RWPE2 (cell line): ENCODE measurements at places on chromosomes 13 and 19.

GRCh38 chr19:52211203-52211602 lies 21.4 kb downstream of the PPP2R1A start:
- H3K4me1 ChIP-seq = no peaks in the 10 kb centered on the region
- H3K36me3 ChIP-seq = peaks cover 98% of the 10 kb centered on the region
- H3K4me3 ChIP-seq = no peak overlapping the region
- no peak overlapping the region for H3K27ac ChIP-seq
- H3K27me3 ChIP-seq = no peaks in the 10 kb centered on the region
- DNase-seq = no peak

DNA sequence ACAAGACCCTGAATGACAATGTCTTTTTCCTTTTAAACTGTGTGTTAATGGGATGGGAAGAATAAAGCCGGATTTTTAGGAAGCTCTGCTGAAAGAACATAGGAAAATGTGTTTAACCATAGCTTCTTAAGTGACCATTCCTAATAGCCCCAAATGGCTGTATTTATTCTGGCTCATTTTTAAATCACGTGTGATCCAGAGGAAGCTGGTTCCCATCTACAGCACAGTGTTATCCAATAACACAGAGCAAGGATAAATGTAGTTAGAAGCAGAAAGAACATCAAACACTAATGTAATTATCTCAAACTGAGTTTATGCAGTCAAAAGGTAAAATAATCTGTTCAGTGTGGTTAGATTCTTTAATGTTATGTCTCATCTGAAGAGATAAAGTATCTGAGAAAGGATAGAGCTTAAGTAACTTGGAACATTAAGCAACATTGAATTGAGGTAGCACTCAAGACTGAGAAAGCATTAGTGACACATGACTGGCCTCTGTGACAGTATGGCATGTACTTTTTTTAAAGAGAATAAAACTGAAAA lies 853.3 kb downstream of the GPC5 start:
- no peak overlapping the region for H3K27ac ChIP-seq
- no peaks in the 10 kb centered on the region for H3K36me3 ChIP-seq
- H3K27me3 ChIP-seq = no peaks in the 10 kb centered on the region
- DNase-seq = no peak
- H3K4me3 ChIP-seq = no peak overlapping the region

DNA sequence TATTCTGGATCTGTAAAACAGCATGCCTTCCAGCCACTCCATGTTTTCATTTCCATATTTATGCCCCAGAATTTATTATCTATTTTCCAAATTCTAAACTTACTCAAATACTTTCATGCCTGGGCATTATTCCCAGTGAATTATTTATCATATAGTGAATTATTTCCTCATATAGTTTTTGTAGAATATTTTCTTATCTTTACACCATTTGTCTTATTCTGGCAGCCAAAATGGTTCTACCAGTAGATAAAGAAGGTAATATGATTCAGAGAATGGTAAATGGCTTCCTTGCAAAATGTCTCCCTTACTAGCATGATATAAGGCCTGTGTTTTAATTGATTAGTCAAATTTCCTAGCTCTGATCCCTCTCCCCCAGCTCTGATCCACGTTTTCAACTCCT lies 305.8 kb downstream of the SPRY2 start:
- no peaks in the 10 kb centered on the region for H3K36me3 ChIP-seq
- H3K27ac ChIP-seq = no peak overlapping the region
- H3K4me3 ChIP-seq = no peak overlapping the region
- H3K27me3 ChIP-seq = no peaks in the 10 kb centered on the region
- H3K4me1 ChIP-seq = peaks cover 17% of the 10 kb centered on the region

GRCh38 chr19:19588546-19588945 lies 29.9 kb downstream of the PBX4 start:
- H3K4me3 ChIP-seq = no peak overlapping the region
- no peaks in the 10 kb centered on the region for H3K27me3 ChIP-seq
- no peak overlapping the region for H3K27ac ChIP-seq

DNA sequence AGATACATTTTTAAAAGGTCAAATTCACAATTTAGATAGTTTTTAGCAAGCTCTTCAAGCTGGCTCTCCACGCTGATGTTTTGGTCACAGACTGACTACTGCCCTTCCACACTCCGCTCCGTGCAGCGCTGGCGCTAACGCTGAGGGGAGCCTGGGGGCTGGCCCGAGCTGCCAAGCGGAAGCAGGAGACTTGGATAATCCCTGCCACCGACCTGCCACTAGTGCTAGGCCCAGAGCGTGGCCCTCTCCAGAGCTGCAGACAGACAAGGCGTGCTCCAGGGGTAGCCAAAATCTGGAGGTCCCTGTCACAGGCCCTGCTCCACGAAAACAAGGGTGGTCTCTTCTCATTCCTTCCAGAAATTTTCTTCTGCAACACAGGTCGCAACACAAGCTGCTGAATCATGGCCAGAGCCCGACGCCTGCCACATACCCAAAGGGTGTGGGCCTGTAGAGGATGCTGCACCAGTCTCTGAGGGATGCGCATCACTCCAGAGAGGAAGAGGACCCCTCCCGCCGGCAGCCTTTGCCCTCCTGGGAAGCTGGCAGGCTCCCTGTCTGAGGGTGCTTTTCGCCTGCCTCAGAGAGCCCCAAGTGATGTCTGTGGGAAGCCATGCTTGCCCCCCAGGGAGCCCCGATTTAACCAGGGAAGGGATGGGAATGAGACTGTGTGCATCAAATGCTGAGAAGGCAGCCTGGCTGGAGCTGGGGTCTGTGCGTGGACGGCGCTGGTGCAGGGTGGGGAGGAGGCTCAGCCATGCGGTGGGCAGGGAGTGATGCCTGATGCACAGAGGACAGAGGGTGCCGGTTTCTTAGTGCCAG lies 21.6 kb downstream of the CAPS start:
- no peak overlapping the region for H3K27ac ChIP-seq
- no peaks in the 10 kb centered on the region for H3K4me1 ChIP-seq
- no peak overlapping the region for H3K4me3 ChIP-seq
- peaks cover 23% of the 10 kb centered on the region for H3K36me3 ChIP-seq
- H3K27me3 ChIP-seq = no peaks in the 10 kb centered on the region

DNA sequence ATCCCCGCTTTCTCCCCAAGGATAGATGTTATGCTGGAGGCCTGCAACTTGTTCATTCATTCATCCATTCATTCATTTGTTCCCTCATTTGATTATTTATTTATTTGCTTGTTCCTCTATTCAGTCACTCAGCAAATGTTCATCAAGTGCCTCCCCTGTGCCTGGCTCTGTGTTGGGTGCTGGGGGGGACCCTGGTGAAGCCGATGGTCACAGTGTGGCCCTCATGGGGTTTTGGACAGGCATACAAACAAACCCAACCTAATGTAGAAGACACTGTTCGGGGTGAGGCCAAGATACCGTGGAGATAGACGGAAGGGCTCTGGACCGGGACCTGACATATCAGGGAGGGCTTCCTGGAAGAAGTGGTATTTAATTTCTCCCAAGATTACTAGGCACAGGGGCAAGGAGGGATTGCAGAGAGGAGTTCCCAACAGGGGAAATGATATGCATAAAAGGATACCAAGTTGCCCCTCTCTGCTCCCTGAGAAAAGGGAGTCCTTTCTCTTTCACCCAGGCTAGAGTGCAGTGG lies 58.1 kb downstream of the ZNF536 start:
- no peak overlapping the region for H3K27ac ChIP-seq
- no peak overlapping the region for H3K4me3 ChIP-seq
- H3K27me3 ChIP-seq = no peaks in the 10 kb centered on the region
- no peak for DNase-seq

GRCh38 chr13:32639502-32640105 lies 53.4 kb downstream of the PDS5B start:
- H3K4me1 ChIP-seq = no peaks in the 10 kb centered on the region
- no peak for DNase-seq
- H3K27me3 ChIP-seq = no peaks in the 10 kb centered on the region
- H3K4me3 ChIP-seq = no peak overlapping the region
- no peaks in the 10 kb centered on the region for H3K36me3 ChIP-seq
- H3K27ac ChIP-seq = no peak overlapping the region

- H3K27ac ChIP-seq = peak overlapping the region; percentile 18
- H3K4me3 ChIP-seq = no peak overlapping the region
- H3K36me3 ChIP-seq = no peaks in the 10 kb centered on the region
- DNase-seq = no peak
- H3K4me1 ChIP-seq = peaks cover 10% of the 10 kb centered on the region
These were observed 16.5 kb downstream of the RXFP2 start for GRCh38 chr13:31755803-31756212.

- H3K4me1 ChIP-seq = peaks cover 12% of the 10 kb centered on the region
- no peaks in the 10 kb centered on the region for H3K27me3 ChIP-seq
- H3K4me3 ChIP-seq = peak overlapping the region; percentile 91
- H3K36me3 ChIP-seq = peaks cover 22% of the 10 kb centered on the region
These were observed 1.6 kb downstream of the IER2 start for GRCh38 chr19:13151605-13152355.

- H3K27ac ChIP-seq = peak overlapping the region; percentile 79
- H3K36me3 ChIP-seq = no peaks in the 10 kb centered on the region
- no peak for DNase-seq
- peaks cover 6% of the 10 kb centered on the region for H3K27me3 ChIP-seq
- H3K4me1 ChIP-seq = peaks cover 17% of the 10 kb centered on the region
- H3K4me3 ChIP-seq = peak overlapping the region; percentile 38
These were observed 482 bp downstream of the ARHGAP45 start for GRCh38 chr19:1067341-1067957.

- H3K4me1 ChIP-seq = no peaks in the 10 kb centered on the region
- H3K4me3 ChIP-seq = no peak overlapping the region
- no peaks in the 10 kb centered on the region for H3K36me3 ChIP-seq
- DNase-seq = no peak
These were observed 9.3 kb upstream of the MISP start for GRCh38 chr19:741506-742131.

- no peaks in the 10 kb centered on the region for H3K36me3 ChIP-seq
- peaks cover 23% of the 10 kb centered on the region for H3K27me3 ChIP-seq
- H3K27ac ChIP-seq = no peak overlapping the region
- H3K4me1 ChIP-seq = no peaks in the 10 kb centered on the region
- H3K4me3 ChIP-seq = no peak overlapping the region
These were observed 472.8 kb downstream of the LIG4 start for GRCh38 chr13:107742544-107742943.

GRCh38 chr13:43569658-43570057 lies 217.1 kb downstream of the ENOX1 start:
- no peak overlapping the region for H3K27ac ChIP-seq
- no peaks in the 10 kb centered on the region for H3K36me3 ChIP-seq
- H3K4me3 ChIP-seq = no peak overlapping the region
- H3K27me3 ChIP-seq = no peaks in the 10 kb centered on the region
